ENCODE measurements at places on chromosomes 2 and 18.

- no peak for DNase-seq
These were observed 6.3 kb upstream of the ADGRF3 start for GRCh38 chr2:26352892-26353291.

- no peak for DNase-seq
These were observed 63.0 kb upstream of the MSH2 start for GRCh38 chr2:47339745-47340541.

DNA sequence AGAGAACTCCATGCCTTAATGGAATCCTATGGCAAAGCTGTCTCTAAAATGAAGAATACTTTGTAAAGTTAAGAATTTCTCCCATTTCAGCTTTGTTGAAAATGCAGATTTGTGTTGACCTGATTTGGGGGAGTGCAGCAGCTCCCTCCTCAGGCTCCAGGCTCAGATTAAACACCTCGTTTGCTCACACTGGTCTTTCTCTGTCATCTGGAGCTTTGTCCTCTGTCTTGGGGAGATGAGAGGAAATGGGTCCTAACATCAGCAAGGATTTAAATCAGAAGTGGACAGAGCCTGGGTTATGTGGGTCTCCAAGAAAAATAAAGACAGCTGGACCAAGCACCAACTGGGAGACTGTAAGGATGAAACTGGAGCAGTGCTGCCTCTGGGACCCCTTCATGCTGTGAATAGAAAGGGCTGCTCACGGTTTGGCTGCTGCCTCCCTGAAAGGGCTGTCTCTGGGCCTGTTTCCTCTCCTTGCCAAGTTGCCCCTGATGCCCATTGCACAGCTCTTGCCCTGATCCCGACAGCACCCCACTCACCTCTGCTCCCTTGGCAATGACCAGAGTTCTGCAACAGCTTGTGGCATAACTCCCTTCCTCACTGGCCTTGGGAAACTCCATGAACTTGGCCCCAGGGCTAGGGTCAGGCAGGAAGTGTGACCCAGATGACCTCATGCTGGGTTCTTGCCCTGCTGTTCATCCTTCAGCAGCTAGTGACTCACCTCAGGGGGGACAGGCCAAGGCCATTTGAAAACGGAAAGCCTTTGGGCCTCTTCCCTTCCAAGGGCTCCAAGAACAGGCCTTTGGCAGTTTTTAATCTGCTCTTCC lies 197.2 kb downstream of the CYP26B1 start:
- DNase-seq: no peak

GRCh38 chr2:109446278-109447131 lies 167.3 kb downstream of the SEPTIN10 start:
- DNase-seq: no peak

DNA sequence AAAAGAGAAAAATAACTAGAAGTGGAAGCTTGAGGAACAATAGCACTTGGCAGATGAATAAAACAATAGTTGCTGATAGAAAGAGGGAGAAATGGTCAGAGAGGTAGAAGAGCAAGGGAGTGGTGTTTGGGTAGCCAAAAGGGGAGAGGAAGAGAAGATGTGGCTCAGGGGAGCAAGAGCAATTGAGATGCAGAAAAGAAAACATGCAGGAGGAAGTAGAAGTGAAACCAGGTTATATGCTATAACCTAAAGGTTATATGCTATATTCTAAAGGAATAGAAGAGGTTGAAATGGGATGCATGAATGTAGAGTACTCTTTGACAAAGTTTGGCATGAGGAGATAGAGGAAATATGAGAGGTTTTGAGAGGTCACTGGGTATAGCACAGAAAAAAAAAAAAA lies 759.5 kb downstream of the SATB2 start:
- DNase-seq: no peak

DNA sequence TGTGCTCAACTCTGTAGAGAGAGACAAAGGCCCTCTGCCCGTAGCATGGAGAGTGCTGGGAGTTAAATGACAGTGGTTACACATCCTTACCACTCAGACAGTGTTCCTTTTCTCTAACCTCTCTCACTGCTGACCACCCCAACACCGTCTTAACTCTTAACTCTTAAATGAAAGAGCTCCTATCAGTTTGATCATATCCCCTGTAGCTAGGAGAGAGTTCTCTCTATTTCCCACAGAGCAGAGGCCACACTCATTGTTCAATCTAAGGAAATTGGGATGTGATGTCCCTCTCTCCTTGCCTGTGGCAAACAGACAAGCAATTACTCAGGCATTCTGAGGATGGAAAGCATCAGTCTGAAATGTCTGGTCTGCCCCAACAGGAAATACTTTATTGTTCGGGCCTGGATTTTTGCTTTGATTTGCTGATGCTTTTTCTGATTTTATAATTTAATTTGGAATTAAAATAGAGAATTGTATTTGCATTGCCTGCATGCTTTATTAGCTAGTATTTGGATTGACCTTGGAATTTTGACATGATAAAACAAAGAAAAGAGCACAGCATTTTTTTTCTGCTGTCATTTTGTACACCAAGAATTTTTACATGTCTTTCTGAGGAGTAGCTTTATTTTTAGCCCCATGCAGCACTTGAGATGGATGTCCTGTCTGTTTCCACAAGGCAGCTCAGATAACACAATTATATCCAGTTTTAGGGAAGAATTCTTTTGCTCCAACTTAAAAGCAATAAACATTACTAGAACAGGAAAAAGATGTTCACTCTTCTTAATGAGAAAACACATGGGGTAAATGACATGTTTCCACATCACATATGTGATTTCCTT lies 27.7 kb upstream of the IER3IP1 start:
- DNase-seq: no peak

DNA sequence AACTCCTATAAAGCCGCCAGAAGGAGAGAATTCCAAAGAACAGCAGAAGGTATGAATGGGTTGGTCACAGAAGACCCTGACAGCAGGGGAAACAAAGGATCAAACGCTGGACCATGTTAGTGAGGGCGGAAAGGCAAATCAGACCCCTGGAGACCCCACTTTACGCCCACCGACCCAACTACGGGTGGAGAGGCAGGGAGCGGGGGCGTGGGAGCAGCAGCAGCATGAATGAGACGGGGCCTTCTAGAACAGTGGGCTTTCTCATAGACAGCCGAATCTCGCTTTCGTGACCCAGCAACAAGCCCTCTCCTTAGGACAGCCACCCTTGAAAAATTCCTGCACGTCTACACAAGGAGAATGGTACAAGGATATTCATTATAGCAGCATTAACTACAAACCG lies 191.0 kb downstream of the HDAC4 start:
- DNase-seq: no peak

GRCh38 chr18:58870130-58870529 lies 5.5 kb downstream of the ZNF532 start:
- no peak for DNase-seq

GRCh38 chr2:121197369-121198091 lies 87.5 kb downstream of the TFCP2L1 start:
- DNase-seq: peak; percentile 74

- DNase-seq: no peak
These were observed 488.6 kb upstream of the SMIM21 start for GRCh38 chr18:75915941-75916623.

- DNase-seq: no peak
These were observed 128.1 kb downstream of the BIRC6 start for GRCh38 chr2:32484937-32485336.

DNA sequence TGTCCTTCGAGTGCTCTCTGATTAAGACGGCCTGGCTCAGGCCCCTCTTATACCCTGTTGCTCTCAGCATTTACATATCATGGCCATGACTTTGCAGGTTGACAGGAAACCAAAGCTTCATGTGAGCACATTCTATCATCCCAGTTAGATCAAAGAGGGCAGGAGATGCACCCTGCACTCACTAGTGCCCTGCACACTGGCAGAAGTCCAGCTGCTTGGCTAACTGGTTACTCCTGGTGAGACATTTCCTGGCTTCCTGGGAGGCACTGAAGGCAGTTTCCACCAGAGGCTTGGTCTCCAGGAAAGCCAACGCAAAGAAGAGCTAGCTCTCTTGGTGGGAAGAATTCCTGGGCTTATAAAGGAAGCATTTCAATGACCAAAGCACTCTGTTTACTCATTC lies 66.3 kb downstream of the LIPG start:
- DNase-seq: no peak

DNA sequence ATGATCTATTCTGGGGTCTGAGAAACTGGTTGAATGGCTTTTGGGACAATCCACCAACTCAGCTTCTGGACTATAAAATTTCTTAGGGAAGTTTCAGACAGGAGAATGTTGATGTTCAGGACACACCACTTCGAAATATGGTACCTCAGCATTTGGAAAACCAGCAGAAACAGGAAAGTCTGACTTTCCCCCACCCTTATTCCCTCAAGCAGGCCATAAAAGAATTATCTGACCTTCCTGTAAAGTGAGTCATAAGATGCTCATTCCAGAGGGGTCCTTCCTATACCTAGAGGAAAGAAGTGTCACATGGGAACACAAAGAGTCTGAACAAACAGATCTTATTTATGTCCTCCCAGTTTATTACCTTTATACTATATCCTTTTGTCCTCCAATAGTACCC lies 415.0 kb downstream of the CPS1 start:
- no peak for DNase-seq

- no peak for DNase-seq
These were observed 246.1 kb upstream of the FN1 start for GRCh38 chr2:215681799-215682596.

DNA sequence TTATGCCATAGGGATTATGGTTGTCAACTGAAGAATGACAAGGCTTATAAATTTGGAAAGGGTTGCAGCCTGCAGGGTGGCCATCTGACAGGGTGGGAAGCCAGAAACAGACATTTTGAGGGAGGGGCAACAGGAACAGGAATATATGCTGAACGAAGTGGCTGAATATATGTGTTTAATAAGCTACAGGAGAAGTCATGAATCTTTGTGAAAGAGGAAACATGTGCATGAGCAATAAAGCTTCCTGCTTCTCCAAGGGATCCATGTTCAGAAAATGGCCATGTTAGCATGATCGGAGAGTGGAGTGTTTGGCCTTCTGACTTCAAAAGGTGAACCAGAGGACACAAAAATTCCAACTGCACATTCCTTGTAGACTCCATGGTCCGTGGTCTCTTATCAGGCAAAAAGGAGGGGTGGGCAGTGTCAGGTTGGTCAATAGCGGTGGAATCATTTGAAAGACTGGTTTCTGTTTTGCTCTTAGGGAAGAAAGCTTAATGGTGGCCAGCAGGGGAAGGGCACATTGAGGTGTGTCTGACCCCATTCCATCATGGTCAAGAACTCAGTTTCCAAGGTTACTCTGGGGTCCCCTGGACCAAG lies 144.1 kb downstream of the SOCS6 start:
- no peak for DNase-seq

DNA sequence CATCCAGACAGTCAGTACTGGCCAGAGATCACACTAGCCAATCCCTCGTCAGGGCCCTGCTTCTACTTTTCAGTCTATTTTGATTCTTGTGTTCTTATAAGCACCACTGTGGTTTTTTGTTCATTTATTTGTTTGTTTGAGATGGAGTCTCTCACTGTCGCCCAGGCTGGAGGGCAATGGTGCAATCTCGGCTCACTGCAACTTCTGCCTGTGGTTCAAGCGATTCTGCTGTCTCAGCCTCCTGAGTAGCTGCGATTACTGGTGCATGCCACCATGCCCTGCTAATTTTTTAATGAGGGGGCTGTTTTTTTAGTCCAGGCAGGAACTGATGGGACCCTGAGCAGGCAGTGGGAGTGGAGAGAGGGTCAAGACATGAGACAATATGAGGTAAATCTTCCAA lies 64.9 kb upstream of the KIF5C start:
- no peak for DNase-seq

- DNase-seq: no peak
These were observed 38.1 kb downstream of the NUP35 start for GRCh38 chr2:183162362-183162761.

GRCh38 chr2:165582409-165582808 lies 112.9 kb downstream of the CSRNP3 start:
- no peak for DNase-seq

DNA sequence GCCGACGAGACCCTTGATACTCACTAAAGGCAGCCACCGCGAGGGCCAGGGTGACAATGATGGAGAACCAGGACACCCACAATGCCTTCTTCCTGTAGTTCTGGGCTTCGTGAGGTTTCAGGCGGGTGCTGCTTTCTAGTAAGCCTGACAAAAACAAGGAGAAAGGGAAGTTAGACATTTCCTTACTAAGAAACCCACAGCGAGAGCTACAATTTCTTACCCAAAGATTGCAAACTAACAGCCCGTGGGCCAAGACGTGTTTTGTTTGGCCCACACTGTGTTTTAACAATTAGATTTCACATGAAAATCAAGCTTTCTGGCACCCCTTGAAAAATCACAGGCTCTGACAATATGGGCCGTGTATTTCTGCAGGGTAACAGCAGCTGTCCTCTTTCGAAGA lies 5.6 kb downstream of the TMEM163 start:
- DNase-seq: no peak

- no peak for DNase-seq
These were observed 34.5 kb upstream of the L3MBTL4 start for GRCh38 chr18:6449213-6449612.

DNA sequence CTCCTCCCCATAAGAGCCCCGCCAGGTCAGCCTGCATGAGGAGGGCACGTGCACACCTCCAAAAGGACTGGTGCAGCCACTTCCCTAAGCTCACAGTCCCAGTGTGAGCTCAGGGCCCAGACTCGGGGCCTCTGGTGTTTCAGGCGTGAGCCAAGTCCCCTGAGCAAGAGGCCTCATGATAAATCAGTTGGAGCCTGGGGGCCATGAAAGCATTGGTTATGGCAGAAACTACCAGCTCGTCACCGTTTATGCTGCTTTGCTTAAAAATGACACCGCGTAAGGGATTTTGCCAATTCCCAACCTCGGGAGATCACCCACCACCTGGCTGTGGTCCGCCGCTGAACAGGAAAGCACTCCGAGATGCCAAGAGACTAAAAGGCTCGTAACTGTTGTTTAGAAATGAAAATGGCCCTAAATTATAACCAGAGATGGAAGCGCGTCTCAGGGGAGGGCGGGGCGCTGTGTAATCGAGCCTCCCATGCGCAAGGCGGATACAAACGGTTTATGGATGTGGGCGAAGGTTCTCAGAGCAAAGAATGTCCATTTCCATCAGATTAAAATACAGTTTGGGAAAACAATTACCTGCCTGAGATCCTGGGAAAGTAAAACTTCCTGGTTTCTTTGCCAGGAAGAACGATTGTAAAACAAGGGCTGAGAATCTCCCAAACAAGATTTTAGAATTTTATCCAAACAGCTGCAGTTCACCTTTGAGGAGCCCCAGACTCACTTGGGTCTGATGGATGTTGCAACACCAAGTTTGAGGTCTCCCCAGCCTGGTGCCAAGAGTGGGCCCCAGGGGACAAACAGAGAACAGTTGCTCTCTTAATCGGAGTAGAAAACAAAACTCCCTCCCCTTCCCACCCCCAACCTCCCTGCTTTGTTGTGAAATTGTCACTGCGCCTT lies 141.4 kb downstream of the BCL2 start:
- DNase-seq: no peak

- no peak for DNase-seq
These were observed 430 bp downstream of the BIN1 start for GRCh38 chr2:127106457-127106990.

DNA sequence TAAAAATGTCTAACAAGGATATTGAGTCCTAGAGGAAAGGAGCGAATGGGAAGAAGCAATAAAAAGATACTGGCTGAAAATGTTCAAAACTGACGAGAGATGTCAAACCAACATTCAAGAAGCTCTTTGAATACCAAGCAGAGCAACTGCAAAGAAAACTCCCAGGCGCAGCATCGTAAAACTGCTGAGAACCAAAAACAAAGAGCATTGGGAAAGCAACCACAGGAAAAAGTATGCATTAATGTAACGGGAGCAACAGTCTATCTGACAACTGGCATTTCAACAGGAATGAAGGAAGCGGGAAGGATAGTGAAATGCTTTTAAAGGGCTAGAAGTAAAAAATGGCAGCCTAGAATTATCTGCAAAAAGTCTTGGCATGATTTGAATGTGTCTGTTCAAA lies 53.1 kb downstream of the ADCY3 start:
- no peak for DNase-seq

- no peak for DNase-seq
These were observed 221.8 kb downstream of the STK39 start for GRCh38 chr2:168025487-168026202.
